ENCODE measurements at places on chromosomes 3 and 15.

DNA sequence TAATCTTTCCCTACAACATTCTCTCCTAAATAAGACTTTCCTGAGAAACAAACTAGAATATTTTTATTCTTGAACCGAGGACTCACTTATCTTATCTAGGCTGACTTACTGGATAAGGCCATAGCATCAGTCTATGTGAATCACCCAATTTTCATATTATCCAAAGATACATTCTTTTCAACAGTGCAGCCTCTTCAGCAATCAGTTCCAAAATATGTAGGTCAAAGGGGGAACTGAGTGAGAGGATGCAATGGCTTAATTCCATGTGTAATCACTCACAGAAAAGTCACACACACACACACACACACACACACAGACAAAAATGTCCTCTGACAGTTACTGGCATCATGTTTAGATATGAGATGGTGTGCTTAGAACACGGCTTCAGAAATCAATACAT is 31.5 kb upstream of the MECOM start:
- no peak for DNase-seq

DNA sequence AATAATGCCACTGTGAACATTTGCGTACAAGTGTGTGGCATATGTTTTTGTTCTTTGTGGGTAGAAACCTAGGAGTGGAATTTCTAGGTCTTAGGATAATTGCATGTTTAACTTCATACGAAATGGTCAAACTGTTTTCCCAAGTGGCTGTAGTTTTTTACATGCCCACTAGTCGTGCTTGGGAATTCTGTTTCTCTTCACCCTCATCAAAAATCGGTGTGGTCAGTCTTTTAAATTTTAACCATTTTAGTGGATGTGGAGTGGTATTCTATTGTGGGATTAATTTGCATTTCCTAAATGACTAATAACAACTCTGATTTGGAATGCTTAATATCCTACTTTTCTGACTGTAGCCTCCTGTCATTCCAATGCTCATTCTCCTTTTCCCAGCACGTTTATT is 27.6 kb downstream of the ZFAND6 start:
- no peak for DNase-seq

DNA sequence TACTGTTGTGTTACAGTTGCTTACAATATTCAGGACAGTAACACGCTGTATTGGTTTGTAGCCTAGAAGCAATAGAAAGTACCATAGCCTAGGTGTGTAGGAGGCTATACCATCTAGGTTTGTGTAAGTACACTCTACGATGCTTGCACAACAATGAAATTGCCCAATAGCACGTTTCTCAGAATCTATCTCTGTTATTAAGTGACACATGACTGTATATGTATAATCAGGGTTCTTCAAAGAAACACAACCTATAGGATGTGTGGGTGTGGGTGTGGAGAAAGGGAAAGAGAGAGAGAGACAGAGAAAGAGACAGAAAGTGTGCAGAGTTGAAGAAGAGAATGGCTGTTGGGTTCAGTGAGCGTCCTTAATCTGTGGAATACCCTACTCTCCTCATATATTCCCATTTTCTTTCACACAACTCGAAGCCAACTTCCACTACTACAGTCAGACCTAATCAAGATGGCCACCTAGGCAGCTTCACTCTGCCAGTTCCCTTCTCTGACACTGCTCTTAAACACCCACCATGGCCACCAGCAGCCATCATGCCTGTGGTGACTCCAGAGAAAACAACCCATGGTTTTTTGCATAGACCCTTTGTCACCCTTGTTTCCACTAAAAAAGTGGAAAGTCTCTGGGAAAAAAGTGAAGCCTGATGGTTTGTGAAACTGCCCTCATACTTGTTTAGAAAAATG is 5.8 kb upstream of the PPP4R2 start:
- DNase-seq = no peak

- no peak for DNase-seq
Observed at GRCh38 chr15:75109021-75109735, 85.8 kb downstream of the PPCDC start.

DNA sequence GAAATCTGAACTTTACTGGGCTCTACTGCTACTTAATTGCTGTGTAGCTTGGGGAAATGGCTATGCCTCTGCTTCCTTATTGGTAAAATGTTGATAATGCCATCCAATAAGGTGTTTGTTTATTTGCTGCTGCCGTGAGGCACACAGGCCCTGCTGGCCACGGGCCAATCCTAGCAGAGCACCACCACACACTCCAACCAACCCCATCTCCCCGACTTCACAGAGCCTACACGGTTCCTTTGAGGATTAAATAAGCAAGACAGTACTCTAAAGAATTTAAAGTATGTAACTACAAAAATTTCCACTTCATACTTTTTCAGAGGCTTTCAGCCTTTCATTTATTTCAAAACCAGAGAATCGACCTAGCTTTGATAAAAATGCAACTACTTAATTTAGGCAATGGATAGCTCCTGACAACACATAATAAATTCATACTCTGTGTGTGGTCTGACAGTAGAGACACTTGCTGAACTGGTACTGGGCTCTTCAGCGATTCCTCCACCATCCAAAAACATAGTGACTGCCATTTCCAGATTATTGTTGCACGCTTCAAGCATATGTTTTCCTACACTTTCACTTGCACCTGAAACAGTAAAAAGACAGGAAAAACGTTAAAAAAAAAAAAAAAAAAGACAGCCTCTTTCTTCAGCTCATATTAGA is 25.3 kb downstream of the UBXN7 start:
- DNase-seq = no peak

DNA sequence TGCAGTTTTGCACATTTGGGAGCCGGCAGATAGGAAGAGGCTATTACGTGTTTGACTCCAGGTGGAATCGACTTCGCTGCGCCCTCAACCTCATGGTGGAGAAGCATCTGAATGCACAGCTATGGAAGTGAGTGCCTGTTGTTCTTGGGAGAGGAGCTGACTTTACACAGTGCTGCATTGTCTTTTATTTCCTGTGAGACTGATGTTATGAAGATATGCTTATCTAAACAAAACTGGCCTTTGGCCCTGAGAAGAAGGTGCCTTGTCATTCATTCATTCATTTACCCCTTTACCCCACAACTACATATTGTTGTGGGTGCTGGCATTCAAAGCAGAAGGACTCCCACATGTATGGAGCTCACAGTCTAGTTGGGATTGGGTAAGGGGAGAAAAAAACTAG is 32.6 kb downstream of the PSMD6 start:
- no peak for DNase-seq

- no peak for DNase-seq
Observed at GRCh38 chr3:50551681-50552435, 15.7 kb downstream of the C3orf18 start.

DNA sequence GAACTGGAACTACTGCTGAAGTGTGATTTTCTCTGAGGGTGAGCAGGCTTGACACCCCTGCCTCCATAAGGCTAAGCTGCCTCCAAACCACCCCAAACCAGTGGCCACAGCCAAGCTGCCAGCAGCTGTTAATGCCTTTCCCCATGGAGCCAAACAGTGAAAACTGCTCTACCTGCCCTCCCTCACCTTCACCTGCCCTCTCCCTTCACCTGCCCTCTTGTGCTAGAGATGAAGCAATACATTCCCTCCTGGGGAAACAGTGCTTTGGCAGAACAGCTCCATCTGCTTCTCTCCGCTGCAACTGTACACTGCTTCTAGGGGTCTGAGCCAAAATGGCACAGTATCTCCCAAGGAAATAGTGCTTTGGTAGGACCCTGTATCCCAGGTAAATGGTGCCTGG is 374.1 kb downstream of the FHIT start:
- no peak for DNase-seq

DNA sequence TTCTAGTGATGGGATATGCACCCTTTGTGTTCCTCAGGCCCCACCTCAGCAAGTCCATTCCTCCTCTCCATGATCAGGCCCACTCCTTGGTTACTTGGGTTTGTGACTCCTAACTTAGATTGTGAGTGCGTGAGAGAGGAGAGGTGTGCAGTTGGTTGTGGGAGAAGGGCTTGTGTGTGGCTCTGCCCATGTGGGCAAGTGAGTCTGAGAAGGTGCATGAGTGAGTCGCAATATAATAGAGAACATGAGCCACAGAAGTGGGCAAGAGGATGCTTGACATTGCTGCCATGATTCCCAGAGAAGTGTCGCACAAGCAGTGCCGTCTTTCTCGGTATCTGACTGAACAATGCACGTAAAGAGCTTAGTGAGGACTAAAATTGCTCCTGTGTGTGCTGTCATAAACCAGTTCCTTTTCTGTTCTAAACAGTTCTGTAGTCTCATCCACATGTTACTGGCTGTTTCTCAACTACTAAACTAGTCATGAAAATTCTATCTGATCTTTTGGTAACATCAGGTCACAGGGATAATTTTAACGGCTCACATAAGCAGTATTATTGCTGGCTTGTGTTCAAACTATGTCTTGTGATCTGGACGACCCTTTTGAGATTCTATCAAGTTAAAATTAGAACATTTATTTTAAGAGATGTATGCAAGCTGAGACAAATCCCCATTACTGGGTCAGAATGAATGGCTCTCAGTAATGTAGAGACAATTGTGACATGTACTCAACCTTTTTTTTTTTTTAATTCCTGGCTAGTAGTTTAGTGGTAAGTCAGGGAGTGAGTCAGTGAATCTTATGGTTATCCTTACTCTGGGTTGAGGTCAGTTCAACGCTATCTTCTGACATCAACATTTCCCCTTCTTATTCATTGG is 25.6 kb downstream of the GYG1 start:
- no peak for DNase-seq

- no peak for DNase-seq
Observed at GRCh38 chr3:23653647-23654525, 151.9 kb upstream of the UBE2E1 start.

GRCh38 chr15:28996953-28997352 is 111.2 kb downstream of the APBA2 start:
- DNase-seq = no peak

DNA sequence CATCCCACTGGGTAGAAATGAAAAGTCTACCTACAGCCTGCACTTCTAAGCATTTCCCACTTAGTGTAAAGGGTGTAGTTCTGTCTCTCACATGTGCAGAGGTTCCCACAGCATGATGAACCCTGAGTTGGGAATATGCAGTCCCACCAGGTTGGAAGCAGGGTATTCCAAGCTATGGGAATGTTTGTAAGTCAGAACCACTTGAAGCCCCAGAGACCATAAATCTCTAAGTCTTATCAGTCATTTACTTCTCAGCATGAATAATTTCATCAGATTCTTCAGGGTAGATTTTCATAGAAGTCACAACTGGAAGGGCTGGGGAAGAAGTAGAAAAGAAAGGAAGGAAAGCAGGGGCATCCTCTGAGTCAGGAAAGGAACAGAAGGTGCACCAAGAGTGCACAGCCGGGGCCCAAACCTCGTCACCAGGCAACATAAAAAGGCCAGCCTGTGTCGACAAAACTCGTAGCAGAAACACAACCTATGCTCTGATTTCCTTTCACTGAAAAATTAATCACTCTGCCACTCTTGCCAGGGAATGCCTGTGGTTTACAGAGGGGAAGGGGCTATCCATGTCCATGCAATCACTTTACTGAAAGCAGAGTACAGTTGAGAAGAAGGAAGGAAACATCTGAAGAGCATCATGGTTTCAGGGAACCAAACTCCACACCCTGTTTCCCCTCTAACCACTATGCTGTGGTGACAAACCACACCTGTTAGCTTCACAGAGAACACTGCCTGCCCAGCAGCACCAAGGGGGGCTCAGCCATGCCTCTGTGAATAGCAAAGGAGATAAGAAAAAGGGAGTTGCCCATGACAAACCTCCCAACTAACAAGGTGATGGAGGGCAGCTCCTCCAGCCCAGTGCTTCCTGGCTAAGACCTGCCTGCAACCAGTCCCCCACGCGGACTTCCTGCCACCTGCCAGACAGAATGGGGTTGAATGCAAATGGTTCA is 40.5 kb downstream of the SH3BP5 start:
- no peak for DNase-seq

- no peak for DNase-seq
Observed at GRCh38 chr3:133464573-133464972, 64.7 kb downstream of the BFSP2 start.

- DNase-seq = no peak
Observed at GRCh38 chr3:56880720-56881575, 79.2 kb upstream of the ARHGEF3 start.

DNA sequence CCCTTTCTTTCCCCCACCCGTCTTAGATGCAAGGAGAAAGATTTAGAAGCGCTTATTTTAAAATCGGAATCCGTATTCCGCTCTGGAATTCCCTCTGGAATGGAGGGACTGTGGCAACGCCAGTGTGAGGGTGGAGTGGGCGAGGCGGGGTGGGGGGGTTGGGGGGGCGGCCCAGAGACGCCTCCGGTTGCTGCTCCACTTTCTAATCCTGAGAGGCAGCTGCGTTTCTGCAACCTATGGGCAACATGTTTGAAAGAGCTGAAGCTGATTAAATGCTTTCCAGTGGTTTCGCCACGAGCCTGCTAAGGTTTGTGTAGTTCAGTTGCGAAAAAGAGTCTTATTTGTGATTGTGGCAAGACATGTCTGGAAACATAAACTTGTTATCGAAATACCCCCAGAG is at the start of gene CCK:
TSS of gene CCK (minus strand) at position 101 of the 400 bp plus-strand sequence. CDS start 2,555 bp downstream, outside the sequence.
- DNase-seq = no peak

DNA sequence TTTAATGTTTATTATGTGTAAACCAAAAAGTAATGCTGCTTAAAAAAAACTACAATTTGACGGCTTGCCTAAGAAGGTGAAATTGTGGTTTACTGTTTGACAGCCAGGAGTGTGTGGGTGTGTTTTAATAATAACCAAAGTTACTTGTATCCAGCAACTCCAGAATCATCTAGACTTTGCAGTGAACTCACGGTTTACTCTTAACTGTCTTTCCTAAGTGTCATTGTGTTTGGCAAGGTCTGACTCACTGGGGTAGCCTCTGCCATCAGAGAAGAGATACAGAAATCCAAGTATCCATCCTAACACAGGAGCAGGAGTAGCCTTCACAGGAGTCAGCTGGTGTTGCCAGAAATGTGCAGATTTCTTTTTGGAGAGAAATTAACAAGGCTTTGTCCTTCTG is 151.1 kb downstream of the CTNNB1 start:
- DNase-seq = no peak

GRCh38 chr15:45670091-45670490 is 35.3 kb downstream of the SQOR start:
- DNase-seq = no peak
